ENCODE measurements at places on chromosomes 2 and 18.

- peak; percentile 33 for DNase-seq
These were observed 12.0 kb upstream of the GALM start for GRCh38 chr2:38653715-38654527.

- DNase-seq = no peak
These were observed 253.9 kb upstream of the SIX2 start for GRCh38 chr2:45263147-45263546.

- DNase-seq = no peak
These were observed 206.8 kb downstream of the L3MBTL4 start for GRCh38 chr18:6207941-6208340.

GRCh38 chr2:167398873-167399272 lies 510.6 kb downstream of the XIRP2 start:
- no peak for DNase-seq

DNA sequence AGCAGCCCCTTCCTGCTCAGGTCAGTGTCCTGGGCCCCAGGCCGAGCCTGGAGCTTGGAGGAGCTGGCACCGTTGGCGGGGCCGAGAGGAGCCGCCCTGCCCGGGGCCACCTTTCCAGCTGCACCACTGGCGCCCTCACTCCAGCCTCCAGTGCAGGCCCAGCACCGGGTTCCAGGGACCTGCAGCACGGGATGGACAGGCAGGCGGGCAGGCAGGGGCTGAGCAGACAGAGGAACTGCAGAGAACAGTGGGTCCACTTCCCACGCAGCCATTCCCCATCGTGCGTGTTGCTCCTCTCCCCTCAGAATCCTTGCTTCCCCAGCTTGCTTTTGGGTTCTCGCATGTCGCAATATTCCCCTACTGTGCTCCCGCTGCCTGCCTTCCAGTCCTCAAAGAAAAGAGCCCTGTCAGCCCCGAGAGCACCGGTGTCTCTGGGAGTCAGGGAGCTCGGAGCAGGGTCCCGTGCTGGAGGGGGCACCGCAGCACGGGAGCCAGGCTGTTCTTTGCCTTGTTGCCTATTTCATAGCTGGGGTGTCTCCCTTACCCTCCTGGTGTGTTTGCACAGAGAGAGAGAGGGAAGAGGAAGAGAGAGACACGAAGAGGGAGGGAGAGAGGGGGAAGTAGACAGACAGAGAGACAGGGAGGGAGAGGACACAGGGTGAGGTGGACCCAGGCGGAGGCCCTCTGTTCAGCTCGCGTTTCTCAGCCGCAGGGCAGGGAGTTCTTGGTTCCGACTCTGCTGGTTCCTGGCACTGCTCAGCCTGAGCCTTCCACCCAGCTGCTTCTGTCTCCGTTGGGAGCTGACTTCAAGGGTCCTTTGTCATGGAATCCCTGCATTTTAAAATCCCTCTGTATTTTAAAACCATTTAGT lies 126.0 kb downstream of the MBP start:
- no peak for DNase-seq

DNA sequence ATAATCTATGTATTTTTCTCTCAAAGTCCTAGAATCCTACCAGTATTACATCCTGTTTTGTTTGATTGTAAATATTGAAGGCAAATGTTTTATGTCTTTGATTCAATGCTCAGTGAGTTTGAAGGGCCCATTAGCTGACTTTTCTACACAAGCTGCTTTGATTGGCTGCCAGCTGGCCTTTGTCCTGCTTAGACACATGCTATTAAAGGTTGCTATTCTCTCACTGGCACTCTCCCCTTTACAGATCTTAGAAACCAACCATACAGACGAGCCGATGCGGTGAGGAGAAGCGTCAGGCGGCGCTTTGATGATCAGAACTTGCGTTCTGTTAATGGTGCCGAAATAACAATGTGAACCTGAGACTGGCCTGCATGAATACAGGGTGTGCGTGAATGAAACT lies 69.7 kb downstream of the PRPF40A start:
- no peak for DNase-seq

DNA sequence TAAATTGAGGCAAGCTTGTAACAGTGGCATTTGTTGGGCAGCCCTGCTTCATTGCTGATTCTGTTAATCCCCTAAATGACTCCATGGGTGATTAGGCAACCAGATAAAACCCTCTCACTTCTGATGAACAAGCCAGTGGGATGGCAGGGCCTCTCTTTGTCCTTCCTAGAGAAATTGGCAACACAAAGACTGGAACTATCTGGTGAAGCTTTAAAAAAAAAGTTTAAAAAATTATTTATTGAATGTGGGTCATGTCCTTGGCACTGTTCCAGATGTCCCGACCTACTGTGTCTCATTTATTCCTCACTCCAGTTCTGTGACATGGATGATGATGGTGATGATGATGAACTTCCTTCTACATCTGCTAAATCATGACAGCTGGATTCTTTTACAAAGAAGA lies 30.8 kb downstream of the NRP2 start:
- DNase-seq = no peak

DNA sequence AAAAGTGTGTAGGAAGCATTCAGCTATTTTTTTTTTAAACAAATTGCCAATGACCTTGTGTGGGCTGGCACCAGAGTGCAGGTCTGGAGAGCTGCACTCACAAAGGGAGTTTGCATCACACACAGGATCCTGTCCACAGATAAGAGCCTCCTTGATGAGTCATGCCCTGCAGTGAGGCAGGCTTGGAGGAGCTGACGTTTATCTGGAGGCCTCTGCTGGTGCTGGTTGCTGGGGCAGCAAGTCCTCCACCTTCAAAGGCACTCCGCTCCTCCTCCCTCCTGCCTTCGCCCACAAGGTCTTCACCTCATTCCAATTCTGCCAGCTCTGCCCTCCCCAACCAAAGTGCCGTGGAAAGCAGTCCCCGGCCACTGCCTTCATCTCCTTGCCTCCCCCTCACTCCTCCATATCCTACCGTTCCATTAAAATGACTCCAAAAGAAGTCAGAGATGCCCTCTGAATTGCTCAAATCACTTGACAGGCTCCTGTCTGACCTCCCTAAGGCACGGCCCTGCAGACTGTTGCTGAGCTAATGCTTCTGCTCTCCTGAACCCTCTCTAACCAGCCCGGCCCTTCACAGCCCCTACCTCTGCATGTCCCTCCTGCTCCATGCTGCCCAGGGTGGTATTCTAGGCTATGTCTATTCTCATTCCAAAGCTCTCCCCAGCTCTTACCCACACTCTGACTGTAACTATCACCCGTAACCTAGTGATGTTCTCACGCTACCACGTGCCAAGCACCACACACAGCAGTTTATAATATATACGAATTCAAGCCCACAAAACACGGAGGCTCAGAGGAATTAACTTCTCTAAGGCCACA lies 30.9 kb downstream of the LONRF2 start:
- peak; percentile 23 for DNase-seq

DNA sequence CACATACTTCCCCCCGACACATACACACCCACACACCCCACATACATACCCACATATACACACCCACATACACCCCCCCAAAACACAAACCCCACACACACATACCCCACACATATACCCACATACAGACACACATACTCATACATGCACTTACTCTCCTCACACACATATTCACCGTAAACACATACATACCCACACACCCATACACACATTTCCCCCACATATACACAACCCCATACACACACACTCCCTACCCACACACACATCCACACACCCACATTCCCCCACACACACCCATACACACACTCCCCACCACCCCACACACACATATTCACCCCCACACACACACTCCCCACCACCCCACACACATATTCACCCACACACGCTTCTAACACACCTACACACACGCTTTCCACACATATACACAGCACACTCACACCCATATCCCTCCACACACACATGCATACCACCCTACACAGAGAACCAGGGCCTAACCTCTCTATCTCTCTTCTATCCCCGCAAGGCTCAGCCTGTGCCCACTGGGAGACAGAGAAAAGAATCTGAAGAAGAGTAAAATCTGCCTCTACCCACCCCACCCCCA lies 182.4 kb upstream of the ETAA1 start:
- DNase-seq = no peak

- no peak for DNase-seq
These were observed 51.2 kb upstream of the CREB1 start for GRCh38 chr2:207478572-207478971.

DNA sequence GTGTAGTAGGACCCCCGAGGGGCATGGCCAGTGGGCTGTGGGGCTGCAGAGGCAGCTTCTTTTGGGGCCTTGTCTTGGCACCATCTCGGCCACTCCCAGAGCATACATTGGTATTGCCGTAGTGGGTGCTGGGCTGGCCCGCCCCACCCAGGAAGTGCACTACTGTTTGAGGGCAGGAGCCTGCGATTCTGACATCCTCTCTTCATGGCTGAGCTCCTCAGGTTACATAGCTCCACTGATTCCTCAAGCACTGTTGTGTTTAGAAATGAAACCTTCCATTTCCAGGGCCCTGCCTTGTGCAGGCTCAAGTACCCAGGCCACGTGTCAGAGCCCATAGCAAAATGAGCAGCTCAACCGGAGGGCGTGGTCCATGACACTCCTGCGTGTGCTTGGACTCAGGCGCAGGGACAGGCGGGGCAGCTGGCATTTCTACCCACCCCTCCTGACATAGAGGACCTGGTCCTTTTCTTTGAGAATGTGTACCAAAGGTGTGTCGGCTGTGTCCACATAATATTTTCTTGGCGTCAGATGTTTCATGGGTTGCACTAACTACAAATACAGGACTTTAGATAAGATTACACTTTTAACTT lies 67.9 kb downstream of the DGKD start:
- peak; percentile 46 for DNase-seq

DNA sequence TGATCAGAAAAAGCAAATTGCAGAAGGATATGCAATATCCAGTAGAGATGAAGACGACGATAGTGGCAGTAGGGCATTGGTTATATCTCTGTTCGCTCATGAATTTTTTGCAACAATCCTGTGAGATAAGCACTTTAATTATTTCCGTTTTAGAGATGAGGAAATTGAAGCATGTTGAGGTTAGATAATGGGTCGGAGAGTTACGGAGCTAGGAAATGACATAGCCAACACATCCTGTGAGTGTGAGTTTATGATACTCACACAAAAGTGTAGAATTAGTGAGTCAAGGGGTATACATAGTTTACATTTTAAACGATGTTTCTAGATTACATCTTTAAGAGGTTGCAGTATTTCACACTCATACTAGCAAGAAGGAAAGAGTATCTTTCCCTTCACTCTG lies 123.1 kb upstream of the ARL4C start:
- DNase-seq = no peak

- DNase-seq = no peak
These were observed 12.6 kb downstream of the DHX57 start for GRCh38 chr2:38863061-38863695.

- no peak for DNase-seq
These were observed 243.2 kb upstream of the BOD1L2 start for GRCh38 chr18:56903686-56904085.

DNA sequence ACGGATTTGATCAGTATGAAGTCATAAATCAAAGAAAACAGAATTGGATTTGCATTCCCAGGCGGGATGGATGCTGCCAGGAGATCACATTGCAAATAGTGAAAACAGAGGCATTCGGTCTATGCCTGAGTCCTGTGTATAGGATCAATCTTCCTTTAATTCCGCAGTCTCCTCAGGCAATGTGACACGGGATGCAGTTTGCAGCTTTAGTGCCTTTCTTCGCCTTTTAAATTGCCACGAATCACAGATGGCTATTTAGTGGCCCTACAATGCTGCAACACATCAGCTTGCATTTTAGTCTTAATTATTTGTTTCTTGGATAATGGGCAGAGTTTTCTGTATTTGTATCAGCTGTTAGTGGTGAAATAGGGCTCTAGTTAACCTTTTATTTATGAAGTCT lies 6.8 kb downstream of the ADCYAP1 start:
- DNase-seq = no peak

GRCh38 chr18:13192970-13193369 lies 25.6 kb upstream of the LDLRAD4 start:
- no peak for DNase-seq

All from activated CD4-positive, alpha-beta T cell treated with anti-CD3 and anti-CD28 coated beads for 1 hour (primary cell).